ENCODE measurements at places on chromosomes 4 and X.
A peak's percentile ranks its signal among the peaks of the same experiment; 100 is the strongest.

DNA sequence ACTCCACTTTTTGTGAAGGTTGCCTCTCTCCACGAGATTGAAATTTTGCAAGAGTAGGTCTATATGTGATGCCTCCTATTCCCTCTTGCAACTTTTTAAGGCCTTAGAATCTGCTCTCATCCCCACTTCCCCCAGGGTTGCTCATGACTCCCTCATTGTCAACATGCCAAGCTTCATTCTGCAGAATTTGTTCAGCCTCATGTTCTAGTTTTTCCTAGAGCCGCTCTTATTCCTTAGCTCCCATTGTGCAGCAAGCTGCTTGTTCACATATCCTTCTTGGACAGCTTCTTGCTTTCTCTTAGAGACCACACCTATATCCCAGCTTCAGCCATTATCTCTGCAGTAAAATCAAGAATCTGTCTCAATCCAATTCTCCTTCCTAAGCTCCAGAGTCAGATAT is 82.4 kb downstream of the CNGA2 start:
- no peak for DNase-seq

- no peak for DNase-seq
These were observed 1.1 kb downstream of the AFF2 start for GRCh38 chrX:148501386-148502066.

- DNase-seq, result no peak
These were observed 83.8 kb upstream of the C1QTNF7 start for GRCh38 chr4:15344041-15344440.

GRCh38 chr4:83074086-83074704 is 39.2 kb downstream of the COPS4 start:
- peak; percentile 50 for DNase-seq

DNA sequence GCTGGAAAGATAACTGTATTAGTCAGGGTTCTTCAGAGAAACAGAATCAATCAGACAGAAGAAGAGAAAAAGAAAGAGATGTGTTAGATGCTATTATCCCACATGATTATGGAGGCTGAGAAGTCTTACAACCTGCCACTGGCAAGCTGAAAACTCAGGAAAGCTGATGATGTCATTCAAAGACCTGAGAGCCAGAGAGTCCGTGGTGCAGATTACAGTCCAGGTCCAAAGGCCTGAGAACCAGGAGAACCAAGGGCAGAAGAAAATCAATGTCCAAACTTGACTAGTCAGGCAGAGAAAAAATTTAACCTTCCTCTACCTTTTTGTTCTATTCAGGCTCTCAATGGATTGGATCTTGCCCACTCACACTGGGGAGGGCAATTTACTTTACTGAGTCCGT is 172.5 kb downstream of the QDPR start:
- DNase-seq, result no peak

DNA sequence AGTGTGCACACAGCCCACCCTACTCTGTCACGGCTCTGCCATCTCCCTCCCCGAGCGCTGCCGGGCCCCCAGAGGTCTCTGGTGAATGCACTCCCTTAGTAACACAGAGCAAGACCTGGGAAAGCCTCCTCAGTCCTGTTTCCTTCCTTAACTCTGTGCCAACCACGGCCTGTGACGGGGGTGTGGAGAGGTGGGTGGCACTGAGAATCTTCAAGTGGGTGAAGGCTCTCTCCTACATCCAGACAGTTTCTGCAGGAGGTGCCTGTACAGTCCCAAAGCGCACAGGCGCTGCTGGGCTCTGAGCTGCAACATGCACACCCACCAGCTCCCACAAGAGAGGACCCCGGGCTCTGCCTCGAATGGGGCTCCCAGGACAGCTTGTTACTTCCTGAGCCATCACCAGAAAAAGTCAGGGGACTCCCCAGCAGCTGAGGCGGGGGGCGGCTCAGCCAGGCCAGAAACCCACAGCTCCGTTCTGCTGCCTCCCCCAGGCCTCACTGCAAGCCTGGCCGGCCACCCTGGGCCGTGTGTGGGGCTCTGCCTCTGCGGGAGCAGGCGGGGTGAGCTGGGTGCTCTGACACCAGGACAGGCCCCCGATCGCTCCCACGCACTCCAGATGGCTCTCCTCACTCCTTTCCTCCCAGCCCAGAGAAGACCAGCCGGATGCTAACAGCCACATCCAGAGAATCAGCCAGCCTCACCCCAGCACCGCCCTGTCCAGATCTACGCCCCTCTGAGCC is 29.7 kb downstream of the FAM53A start:
- no peak for DNase-seq

DNA sequence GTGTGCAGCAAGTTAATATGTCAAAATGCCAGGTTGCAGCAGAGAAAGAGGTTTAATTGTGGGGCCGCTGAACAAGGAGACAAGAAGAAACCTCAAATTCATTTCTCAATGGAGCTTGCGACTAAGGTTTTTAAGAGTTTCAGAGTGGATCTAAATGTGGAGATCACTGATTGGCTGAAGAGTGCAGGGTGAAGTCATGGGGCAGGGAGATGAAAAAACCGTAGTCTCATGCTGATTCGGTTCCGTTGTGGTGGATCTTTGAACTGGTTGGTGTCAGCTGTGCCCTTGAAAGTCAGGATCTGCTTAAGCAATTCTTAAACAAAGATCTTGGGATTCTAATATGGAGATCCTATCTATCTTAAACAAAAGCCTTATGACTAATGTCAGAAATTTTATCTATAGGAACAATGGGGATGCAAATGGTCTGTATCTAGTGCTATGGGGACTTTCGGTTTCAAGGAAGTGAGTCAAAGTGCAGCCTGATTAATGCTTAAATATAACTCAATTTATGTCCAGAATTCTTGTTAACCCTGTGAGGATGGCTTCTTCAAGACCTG is 173.9 kb upstream of the CENPE start:
- no peak for DNase-seq

GRCh38 chr4:112853662-112854256 is 195.7 kb upstream of the ANK2 start:
- no peak for DNase-seq

DNA sequence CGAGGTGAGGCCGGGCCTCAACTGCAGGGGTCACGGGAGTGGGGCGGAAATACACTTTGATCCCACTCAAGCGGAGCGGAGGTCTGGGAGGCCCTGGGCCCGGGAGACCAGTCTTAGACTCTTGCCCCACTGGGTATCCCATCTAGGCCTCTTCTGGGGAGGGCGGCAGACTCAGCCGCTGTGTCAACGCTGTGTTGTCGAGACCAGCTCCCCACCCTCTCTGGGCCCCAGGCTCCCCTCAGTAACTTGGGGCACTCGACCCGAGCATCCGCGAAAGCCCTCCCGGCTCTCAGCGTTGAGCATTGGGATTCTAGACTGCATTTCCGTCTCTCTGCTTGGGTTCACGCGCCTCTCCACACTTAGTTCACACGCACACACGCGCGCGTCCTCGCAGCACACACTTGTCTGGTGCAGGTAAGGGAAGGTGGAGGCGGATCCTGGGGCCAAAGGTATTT is 1.7 kb downstream of the NKX3-2 start:
- no peak for DNase-seq

DNA sequence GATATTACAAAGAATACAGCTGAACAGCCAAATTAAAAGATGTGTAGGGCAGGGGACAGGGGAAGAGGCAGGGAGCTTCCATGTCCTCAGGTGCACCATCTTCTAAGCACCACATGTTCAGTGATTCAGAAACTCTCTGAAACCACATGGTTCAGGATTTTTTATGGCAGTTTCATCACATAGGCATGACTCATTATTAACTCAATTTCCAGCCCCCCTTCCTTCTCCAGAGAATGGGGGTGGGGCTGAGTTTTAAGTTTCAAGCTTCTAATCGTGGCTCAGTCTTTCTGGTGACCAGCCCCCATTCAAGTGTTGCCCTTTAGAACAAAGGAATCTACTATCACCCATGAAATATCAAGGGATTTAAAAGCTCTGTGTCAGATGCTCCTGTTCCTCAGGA is 317.8 kb upstream of the GALNT7 start:
- no peak for DNase-seq

DNA sequence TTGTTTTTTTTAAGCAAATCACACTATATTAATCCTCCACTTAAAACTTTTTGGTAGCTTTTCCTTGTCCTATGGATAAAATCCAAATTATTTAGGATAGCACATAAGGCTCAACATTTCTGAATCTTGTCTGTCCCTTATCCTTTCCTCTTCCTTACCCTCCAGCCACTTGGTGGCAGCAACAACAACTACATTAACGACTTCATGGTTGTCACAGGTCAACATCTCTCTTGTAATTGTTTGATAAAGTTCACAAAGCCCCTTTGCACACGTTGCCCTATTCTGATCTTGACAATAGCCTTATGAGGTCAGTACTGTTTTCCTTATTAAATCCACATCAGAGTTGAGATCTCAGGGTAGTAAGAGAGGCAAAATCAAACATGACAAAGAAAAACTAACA is 269.0 kb upstream of the PABPC4L start:
- DNase-seq, result no peak

DNA sequence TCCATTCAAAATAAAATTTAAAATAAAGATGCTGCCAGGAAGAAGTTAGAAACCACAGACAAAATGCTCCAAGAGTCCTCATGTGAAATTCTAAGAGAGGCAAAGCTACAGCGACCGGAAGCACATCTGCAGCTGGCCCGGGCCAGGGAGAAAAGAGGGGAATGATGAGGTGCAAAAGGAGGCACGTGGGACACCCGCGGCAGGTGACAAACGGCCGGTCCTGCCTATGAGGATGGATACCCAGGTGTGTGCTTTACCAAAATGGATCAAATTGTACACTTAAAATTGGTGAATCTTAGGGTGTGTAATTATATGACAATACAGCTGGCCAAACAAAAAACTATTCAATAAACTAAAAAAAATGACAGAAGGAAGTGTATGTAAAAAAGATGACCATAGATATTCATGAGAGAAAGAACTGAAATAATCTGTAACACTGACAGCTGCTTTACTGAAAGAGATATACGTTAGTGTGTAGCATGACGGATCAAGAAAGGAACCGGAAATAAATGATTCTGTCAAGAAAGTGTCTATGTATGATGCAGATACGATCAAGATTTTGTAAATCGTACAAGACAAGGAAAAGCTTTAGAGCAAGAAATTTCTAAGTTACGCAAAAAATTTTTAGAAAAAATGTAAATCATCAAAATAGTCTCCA is 29.5 kb downstream of the PPP2R3B start:
- DNase-seq, result no peak

Measured in GM19239 (cell line).